ENCODE measurements at places on chromosomes 2 and 18. TPM values are rescaled to one million over a fixed set of nuclear protein-coding genes. Genes with fewer than 3 reads are reported as not detected.
A peak's percentile ranks its signal among the peaks of the same experiment; 100 is the strongest.

PPM1G gene
- total RNA-seq: 38.8 TPM

IL1RL1 gene
- total RNA-seq: 16.2 TPM

MC2R gene
- total RNA-seq: not detected

RIT2 gene
- not detected for total RNA-seq

DNA sequence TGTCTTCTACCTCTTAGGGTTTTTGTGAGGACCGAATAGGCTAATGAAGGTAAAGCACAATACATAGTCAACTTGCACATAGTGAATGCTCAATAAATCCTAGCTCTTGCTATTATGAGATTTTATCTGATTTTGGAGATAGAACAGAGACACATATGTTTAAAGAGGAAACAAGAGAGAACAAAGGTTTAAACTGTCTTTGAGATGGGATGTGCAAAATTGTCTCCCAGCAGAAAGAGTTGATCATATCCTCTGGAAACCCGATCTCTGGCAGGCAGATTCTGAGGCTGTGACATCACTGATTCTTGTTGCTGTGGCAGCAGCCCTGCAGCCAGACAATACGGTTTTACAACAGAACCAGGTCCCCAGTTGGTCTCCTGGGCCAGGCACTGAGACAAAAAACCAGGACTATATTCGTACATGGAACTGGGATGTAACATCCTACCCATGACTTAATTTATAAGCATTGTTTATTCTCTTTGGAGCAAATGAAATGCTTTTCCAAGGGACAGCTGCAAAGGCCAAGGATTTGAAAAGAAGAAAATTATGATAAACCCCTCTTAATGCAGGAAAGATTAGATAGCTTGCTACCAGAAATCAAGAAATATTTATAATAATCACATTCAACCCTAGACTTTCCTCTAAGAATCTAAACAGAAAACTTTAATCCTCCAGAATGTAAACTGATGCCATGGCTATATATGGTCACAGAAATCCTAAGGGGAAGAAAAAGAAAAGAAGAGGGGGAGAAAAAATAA, 80.2 kb downstream of the SLC8A1 start:
- DNase-seq: peak; percentile 87

- no peak for DNase-seq
These were observed 45.7 kb downstream of the NDUFA10 start for GRCh38 chr2:239979243-239980023.

GRCh38 chr2:218782528-218782844, 539 bp downstream of the CYP27A1 start:
- DNase-seq: no peak

GRCh38 chr2:129609224-129609623, 370.2 kb upstream of the RAB6C start:
- no peak for DNase-seq

- no peak for DNase-seq
These were observed 50.5 kb downstream of the USP37 start for GRCh38 chr2:218517434-218518206.

DNA sequence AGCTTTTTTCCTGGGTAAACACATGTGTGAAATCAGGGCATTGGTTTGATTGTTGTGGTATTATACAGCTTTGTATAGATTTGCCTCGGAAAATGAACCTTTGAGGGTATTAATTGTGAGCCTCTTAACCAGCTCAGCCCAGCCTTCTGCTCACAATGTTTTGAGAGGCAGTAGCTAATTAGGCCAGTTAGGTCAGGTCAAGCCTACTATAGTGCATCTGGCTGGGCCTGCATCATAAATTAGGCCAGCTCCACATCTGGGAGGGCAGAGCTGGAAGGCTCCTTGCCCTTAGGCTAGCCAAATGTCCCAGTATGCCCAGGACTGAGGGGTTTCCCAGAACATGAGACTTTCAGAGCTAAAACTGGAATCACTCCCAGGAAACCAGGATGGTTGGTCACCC, 43.0 kb downstream of the LRATD1 start:
- no peak for DNase-seq

DNA sequence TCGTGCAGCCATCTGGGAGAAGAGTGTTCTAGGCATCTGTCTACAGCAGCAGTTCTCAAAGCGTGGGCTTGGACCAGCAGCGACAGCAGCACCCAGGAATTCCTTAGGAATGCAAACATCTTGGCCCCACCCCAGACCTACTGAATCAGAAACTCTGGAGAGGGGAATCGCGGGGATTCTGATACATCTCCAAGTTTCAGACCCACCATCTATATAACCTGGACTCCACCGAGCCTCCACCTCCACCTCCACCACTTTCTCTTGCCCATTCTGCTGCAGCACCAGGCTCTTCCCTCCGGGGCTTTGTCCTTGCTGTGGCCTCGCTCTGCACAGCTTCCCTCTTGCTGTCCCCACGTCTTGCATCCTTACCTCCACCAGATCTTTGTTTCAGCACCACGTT, 256.4 kb downstream of the BCL2 start:
- no peak for DNase-seq

GRCh38 chr2:46852124-46852523, 63.5 kb downstream of the MCFD2 start:
- peak; percentile 14 for DNase-seq

DNA sequence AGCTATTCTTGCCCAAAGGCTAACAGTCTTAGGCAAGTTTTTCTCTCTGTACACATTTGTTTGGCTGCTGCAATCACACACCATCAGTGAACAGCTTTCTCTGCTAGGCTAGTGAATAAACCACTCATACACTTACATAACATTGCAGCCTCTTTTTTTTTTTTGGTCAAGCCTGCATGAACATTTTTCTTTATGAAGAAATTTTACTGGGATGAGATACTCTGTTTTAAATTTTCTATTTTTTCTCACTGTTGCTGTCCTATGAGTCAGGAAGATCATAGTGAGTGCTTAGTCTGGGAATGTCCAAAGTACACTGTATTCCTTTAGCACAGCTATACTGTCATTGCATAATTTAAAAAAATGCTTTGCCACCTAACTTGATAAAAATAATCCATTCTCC, 58.5 kb downstream of the ROCK1 start:
- DNase-seq: no peak

Data from posterior vena cava (tissue), 2 donors.